ENCODE measurements at places on chromosomes 13 and 19.

GRCh38 chr13:35345992-35346391 is 130.5 kb downstream of the MAB21L1 start:
- no peak for DNase-seq

DNA sequence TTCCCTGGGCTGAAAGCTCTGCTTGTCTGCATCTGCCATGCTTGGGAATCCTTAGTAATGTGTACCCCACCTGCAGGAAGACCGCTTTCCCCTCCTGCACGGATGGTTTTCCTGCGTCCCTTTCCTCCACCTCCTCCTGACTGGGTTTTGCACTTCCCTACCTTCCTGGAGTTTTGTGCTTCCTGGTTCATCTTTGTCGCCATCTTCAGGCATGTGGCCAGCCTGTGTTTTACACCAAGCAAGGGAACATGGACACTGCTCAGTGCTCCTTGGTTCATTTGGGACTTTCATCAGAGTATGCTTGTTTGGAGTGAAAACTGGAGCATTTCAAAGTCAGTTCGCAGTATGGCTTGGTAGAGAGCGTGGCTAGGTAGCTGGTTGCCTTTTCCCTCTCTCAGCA is 30.7 kb downstream of the ERICH6B start:
- DNase-seq, result no peak

DNA sequence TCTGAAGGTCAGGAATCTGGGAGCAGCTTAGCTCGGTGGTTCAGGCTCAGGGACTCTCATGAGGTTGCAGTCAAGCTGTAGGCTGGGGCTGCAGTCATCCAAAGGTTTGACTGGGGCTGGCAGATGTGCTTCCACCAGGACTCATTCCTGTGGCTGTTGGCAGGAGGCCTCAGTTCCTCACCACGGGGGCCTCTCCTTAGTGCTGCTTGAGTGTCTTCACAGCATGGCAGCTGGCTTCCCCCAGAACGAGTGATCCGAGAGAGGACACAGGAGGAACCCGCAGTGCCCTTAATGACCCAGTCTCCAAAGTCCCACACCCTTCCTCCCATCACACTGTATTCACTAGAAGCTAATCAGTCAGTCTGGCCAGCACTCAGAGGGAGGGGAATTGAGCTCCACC is 38.7 kb upstream of the EHD2 start:
- DNase-seq, result no peak

GRCh38 chr13:98110749-98111148 is 32.1 kb upstream of the FARP1 start:
- no peak for DNase-seq

DNA sequence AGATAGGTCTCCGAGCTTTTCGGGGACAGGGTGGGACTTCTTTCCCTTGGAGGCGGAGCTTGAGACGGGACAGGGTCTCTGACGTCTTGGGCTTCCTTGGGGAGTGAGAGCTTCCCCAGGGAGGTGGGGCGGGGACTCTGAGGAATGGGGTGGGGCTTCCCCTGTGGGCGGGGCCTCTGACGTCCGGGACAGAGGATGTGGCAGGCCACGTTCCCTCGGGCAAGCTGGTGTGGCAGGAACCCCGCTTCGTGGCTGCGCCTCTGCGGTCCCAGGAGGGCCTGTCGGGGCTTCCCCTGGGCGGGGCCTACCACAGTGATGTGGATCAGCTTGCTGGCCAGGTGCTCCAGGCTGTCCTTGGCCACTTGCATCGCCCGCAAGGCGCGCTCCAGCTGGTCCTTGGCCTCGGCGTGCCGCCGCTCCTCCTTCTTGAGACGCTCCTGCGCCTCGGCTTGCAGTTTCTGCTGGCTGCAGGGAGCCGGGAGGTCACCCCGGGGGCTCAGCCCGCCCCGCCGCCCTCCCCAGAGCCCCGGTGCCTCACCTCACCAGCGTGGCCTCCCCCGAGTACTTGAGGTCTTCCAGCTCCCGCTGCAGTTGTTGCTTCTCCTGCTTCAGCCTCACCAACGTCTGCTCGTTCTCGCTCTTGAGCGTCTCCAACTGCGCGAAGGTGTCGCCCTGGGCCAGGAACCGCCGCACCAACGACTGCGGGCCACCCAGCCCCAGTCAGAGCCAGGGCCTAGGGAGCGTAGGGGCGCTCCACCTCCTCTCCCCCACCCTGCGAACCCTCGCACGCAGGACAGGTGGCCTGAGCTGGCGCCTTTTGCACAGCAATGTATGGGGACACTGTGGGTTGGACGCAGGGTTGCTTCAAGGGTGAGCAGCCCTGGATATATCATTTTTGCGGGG is 3.3 kb upstream of the RGL3 start:
- peak; percentile 84 for DNase-seq

GRCh38 chr13:113098162-113098732 is 7.3 kb upstream of the F7 start:
- no peak for DNase-seq

- DNase-seq, result peak; percentile 55
Measured at GRCh38 chr13:109785141-109785891, 1.1 kb downstream of the IRS2 start.

DNA sequence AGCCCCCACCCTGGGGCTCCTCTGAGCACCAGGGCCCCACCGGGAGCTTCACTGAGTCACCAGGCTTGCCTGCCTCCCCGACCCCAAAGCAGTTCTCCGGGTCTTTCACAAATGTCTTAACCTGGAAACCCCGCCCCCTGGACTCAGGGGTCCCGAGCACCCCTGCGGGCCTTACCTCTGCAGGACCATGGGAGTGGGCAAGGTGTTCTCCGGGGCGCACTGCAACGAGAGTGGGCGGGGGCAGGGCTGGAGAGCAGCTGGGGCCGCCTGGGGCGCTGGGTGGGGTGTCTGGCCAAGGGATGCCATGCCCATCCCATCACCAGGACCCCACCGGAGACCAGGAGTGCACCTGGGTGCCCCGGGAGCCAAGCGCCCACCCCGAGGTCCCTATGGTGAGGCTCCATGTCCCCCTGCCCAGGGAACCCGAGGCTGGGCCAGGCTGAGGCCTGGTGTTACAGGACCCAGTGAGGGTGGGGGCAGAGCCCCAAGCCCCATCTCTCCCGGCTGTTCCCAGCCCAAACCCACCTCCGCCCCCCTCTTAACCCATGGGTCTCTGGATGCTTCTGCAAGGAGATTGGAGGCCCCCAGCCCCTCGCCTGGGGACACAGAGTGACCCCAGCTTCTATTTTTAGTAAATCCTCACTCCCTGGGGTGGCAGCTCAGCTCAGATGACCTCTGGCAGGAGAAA is 10.9 kb downstream of the MKNK2 start:
- no peak for DNase-seq

GRCh38 chr13:111893071-111893606 is 173.8 kb upstream of the SOX1 start:
- DNase-seq, result no peak

DNA sequence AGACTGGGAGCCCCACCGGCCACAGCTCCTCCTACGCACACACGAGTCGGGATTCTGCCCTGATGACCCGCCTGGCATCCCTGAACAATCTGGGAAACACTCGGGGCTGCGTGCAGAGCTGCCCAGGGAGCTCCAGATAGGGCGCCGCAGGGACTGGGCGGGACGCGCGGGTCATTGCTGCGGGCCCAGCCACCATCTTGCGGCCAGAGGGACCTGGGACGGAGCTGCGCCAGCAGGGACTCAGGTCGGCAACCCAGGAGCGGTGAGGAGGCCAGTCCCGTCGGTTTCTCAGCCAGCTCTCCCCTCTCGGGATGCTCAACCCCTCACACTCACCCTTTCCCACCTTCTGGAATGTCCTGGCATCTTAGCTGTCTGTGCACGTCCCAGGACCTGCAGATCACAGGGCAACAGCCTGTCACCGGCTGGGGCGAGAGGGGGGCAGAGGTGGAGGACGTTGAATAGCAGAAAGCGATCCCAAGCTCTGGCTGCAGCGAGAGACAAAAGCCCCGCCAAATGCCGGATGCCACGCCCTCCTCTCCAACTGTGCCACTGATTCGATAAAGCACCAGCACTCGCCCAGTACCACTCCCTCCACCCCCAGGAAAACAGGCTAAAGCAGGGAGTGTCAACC is 20.4 kb upstream of the ZNF91 start:
- no peak for DNase-seq

GRCh38 chr19:6678690-6679109 is 8.7 kb upstream of the TNFSF14 start:
- DNase-seq, result peak; percentile 83

DNA sequence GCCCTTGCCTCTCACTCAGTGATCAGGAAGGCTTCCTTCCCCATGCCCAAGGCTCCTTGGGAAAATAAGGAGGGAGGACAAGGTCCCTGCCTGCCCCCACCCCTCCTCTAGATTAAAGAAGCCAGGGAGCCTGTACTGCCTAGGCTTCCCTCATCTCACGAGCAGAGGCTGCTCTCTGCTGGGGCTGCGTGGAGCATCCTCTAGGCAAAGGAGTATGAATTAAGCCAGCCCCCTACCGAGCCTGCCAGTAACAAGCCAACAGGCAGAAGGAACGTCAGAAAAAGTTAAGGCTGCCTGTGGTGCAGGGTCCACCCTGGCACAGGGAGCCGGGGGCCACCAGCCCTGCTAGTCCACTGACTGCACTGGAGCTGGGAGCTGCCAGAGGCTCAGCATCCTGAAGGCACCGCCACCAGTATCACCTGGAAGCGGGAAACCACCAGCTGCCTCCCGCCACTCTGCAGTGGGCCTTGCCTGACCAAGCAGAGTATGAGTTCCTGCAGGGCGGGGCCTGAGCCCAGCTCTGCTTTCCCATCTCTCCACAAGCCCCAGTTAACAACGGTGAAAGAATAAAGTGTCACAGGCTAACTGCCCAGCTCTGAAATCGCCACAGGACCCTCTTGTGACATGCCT is 6.8 kb downstream of the NAPA start:
- DNase-seq, result no peak

GRCh38 chr13:28885181-28885580 is 65.0 kb downstream of the MTUS2 start:
- DNase-seq, result no peak

- DNase-seq, result no peak
Measured at GRCh38 chr13:60974296-60974695, 441.4 kb downstream of the PCDH20 start.

Measured in activated CD4-positive, alpha-beta T cell treated with anti-CD3 and anti-CD28 coated beads, Interleukin-2, amount 50 U/mL, for 48 hours (primary cell).